Activated CD4-positive, alpha-beta T cell treated with anti-CD3 and anti-CD28 coated beads, Interleukin-2, amount 10 ng/mL, durations not matched to agents 24 days and 14 days (primary cell): ENCODE measurements at places on chromosomes 11 and 22. TPM values are rescaled to one million over a fixed set of nuclear protein-coding genes. Genes with fewer than 3 reads are reported as not detected.

TLCD5 gene
- total RNA-seq, result 0.76 and 1.2 TPM in 2 replicates

DNA sequence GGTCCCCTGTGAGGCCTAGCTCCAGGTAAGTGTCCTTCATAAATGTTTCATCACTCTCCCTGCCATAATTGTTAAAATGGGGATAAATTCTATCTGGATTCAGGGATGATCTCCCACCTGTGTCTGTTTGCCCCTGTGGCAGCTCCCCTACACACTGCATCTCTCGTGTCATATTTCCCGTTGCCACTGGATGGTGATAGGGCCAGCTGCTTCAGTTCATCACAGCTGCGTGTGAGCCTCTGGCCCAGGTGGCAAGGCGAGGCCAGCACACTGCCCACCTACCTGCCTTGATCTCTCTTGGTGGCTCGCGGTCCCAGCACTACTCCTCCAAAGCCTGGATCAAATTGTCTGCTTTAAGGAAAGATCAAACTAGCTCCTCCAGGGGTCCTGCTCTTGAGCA lies 187.4 kb downstream of the GRIK4 start:
- no peak for DNase-seq

GRCh38 chr11:100622404-100622803 lies 64.7 kb upstream of the ARHGAP42 start:
- no peak for DNase-seq

DNA sequence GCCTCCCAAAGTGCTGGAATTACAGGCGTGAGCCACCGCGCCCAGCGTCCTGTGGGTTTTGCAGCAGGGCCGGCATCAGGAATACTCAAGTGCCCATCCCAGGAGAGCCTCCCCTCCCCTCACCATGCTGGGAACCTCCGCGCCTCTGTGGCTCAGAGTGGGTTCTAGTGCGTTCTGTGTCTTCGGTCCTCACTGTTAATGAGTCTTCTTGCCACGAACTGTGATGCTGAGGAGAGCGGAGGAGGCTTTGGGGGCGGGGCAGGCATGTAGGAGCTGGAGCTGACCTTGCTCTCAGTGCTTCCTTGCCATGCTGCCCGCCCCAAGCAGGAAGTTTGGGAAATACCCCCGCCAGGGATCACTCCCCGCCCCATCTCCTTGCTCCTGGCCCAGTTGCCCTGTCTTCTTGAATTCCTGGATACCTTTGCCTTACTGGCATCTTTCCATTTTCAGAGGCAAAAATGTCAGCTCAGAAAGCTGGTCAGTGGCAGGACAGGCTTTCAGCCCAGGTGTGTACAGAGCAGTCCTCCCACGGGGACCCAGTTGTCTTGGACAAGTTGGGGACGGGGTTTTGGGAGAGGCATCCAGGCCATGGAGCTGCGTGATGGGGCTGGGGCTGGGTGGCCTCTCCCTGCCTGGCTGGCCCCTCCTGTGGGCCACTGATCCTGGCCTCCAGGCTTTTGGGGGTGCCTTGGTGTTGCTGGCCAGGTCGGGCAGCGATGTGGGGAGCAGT lies 5.1 kb downstream of the GRAMD4 start:
- DNase-seq, result no peak

PACSIN3 gene
- total RNA-seq, result 14.3 and 16.4 TPM in 2 replicates

- no peak for DNase-seq
These were observed 77.5 kb downstream of the ZBTB16 start for GRCh38 chr11:114136686-114137640.

DAGLA gene
- total RNA-seq, result 0.09 and 0.14 TPM in 2 replicates

GRCh38 chr11:59822989-59823566 lies 12.5 kb upstream of the MRPL16 start:
- DNase-seq, result peak; percentile 75
